CD8-positive, alpha-beta memory T cell (primary cell): ENCODE measurements at places on chromosomes 7 and 10. TPM values are rescaled to one million over a fixed set of nuclear protein-coding genes. Genes with fewer than 3 reads are reported as not detected.

PKD2L1 gene
- not detected for polyA plus RNA-seq

DNA sequence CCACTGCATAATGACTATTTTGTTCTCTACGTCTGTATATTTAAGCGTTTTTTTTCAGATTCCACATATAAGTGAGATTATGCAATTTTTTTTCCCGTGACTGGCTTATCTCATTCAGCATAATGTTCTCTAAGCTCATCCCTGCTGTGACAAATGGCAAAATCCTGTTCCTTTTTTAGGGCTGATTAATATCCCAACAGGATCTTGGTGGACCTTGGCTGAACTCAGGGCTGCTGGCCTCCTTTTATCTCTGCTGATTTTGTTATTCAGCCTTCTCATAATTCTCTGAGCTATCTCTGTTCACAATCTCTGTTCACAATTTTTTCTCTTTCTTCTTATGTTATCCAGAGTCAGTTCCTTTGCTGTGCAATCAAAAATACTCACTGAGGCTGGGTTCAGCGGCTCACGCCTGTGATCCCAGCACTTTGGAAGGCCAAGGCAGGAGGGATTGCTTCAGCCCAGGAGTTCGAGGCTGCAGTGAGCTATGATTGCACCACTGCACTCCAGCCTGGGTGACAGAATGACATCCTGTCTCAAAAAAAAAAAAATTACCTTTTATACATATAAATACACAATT is 1035.9 kb upstream of the AUTS2 start:
- DNase-seq: no peak

LIPF gene
- polyA plus RNA-seq: not detected

DNA sequence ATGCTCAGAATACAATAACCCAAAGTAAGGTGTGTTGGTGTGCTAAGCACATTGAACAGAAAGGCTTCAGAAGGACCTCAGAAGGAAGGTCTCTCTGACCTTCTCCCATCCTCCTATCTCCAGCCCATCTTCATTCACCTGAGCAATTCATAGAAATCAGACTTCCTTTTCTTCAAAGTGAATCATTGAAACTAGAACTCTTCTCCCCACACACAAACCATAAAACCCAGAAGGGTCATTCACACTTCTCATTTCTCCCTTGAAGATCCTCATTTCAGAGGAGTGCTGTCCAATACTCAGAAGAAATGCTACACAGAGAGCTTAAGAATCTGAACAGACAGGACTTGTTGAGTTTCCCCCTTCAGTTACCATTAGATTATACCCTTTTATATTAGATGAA is 89.5 kb downstream of the VWDE start:
- DNase-seq: no peak

- no peak for DNase-seq
Observed at GRCh38 chr10:123996302-123996701, 97.1 kb downstream of the CHST15 start.

DNA sequence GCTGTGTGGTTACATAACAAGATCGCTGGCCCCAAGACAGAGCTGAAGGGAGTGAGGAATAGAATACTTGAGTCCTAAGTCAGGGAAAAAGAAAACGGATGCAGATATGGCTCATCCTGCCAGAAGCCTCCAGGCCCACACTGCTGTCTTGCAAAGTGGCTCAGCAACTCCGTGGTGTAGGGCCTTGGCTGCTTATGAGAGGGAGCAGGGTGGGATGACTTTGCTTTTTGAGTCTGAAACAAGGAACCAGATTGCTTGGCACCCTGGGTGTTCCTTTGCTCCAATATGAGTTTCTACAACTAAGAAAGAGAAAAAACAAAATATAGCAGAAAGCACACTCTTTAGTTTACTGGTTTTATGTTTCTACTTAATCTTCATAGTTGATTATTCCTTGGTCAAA is 193.8 kb upstream of the WDR11 start:
- no peak for DNase-seq

ACHE gene
- polyA plus RNA-seq: 0.30 TPM

DNA sequence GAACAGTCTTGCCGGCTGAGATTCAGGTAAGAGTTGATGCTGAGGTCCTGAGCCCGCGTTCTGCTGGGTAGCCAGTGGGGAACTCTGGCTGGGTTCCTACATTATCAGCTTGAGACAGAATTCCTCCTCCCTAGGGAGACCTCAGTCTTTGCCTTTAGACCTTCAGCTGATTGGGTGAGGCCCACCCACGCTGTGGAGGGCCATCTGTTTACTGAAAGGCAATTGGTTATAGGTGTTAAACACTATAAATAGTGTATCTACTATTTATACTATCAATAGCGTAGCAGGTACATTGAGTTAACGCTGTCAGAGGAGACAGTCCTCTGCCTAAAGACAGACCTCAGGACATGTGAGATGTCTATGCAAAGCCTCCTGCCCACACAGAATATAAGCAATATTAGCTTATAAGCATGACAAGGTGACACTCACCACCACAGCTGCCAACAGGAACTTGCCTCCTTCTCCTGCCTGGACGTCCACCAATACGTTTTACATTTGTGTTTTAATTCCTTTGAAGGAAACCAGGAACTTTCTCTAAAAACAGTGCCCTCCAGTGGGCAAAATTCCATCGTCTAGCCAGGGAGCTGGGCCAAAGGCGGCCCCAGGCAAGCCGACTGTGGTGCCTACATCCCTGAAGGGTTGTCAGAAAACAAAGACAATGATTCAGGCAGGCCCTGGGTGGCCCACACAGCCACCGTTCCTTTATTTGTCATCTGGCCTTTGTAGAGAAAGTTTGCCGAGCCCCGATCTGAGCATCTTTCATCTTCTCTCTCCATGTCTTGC is 58.8 kb downstream of the INSIG1 start:
- DNase-seq: no peak
